ENCODE measurements at places on chromosomes 5 and 9.
A peak's percentile ranks its signal among the peaks of the same experiment; 100 is the strongest.

DNA sequence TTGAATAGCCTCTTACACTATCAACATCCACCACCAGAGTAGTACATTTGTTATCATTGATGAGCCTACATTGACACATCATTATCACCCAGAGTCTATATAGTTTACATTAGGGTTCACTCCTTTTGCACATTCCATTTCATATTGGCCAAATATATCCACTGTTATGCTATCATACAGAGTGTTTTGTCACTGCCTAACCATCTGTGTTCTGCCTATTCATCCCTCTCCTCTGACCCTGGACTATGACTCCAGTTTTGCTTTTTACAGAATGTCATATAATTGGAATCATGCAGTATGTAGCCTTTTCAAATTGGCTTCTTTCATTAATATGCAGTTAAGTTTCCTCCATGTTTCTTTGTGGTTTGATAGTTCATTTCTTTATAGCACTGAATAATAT lies 904.7 kb downstream of the TLE1 start:
- DNase-seq: no peak

- no peak for DNase-seq
Observed at GRCh38 chr5:145787001-145787400, 48.1 kb downstream of the PRELID2 start.

DNA sequence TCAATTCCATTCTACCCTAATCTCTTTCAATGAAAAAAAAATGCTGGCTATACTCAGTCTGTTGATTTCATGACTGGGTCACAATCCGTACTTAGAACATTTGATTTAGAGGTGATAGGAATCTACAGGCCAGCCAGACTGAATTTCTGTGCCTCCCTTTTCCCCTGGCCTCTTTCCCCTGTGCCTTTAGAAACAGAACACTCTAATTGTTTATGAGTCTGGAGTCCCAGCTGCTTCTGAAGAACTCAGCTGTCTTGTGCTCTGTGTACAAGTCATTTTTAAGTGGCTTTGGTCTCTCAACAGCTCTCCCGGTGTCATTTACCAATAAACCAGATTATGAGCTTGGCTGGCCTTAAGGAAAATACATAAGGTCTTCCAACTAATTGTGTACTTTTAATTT lies 94.1 kb upstream of the ITGA2 start:
- no peak for DNase-seq

DNA sequence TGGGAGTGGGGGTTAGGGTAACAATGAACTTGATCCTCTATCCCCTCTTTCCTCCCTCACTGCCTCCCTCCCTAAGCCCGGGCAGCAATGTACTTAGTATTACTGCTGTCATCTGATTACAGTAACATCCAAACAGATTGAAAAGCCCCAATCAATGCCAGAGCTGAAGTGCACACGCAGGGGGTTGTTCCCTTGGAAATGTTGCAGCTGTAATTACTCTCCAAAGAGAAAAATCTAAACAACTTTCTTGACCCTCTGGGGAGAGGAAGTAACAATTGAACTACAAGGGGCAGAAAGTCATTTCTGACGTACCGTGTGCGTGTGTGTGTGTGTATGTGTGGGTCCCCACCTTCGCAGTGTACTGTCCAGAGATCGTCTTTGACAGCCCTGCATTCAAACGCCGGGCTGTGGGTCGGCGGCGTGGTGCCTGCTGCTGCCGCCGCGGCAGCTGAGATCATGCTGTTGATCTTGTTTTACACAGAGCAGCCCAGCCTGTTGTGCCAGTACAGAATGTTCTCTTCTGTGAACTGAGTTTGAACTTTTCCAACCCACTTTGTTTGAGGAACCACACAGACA lies 66.0 kb upstream of the KLF9 start:
- no peak for DNase-seq

DNA sequence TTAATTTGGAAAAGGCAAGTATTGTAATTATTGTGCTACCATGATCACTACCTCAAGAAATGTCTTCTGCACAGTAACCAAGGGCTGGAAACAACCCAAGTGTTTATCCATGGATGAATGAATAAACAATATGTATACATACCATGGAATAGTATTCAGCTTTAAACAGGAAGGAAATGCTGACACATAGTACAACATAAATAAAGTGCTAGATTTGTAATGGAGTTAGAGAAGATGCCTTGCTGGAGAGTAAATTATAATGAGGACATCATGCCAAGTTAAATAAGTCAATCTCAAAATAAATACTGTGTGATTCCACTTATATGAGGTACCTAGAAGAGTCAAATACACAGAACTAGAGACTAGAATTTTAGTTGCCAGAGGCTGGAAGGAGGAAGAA lies 160.0 kb downstream of the CCDC192 start:
- DNase-seq: no peak

DNA sequence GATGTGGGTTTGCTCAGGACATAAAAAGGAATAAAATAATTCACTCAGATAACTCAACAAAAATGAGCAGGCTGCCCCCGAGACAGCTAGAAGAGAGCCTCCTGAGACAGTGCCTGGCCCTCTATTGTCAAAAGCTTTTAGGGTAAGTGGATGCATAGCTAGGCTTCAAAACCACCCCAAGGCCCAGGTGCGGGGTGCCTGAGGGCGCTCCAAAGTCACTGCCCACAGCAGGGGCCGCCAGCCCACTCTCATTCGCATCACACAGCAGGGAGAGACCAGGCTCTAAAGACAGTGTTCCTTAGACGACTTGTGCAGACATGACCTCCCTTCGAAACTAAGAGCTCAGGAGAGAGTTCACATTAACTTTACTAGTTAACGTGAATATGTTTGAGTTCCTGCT lies 271.5 kb downstream of the FSTL4 start:
- no peak for DNase-seq

DNA sequence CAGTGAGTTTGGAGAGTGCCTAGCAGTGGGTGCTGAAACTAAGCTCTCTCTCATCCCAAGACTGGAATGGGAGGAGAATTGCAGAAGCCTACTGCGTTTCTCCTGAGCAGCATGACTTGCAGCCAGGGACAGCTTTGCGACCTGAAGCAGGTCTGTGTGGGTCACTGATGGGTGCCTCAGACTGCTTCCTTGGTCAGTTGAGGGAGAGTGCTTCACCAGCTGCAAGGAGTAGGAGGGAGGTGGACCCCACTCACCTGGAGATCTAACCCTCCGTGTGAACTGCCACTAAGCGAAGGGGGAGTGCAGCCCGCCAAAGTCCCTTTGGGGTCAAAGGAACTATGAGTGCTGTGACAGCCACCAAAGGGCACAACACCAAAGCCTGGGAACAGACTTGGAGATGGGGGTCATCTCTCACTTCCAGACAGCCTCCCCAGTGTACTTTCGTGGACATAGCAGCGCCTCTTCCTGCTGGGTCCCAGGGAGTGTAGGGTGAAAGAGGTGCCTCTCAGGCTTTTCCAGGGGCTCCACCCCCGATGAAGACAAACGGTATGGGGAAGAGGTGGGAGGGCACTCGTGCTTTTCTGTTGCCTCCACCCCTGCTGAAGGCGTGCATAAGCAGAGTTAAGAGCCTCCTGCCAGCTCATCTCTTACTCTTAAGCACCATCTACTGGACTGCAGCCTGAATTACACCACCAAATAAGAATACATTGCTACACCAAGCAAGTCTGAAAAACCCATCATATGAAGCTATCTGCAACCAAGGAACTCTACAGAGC lies 34.3 kb upstream of the MACIR start:
- peak; percentile 44 for DNase-seq

GRCh38 chr5:135030123-135030955 lies 3.7 kb downstream of the PITX1 start:
- DNase-seq: no peak

- no peak for DNase-seq
Observed at GRCh38 chr9:71977003-71977402, 65.6 kb downstream of the C9orf85 start.

- no peak for DNase-seq
Observed at GRCh38 chr9:98385751-98386150, 130.3 kb upstream of the TBC1D2 start.

GRCh38 chr9:105219291-105219805 lies 25.1 kb upstream of the SLC44A1 start:
- no peak for DNase-seq

GRCh38 chr5:11494340-11494739 lies 409.9 kb downstream of the CTNND2 start:
- no peak for DNase-seq

GRCh38 chr9:136348691-136349090 lies 14.9 kb downstream of the DNLZ start:
- DNase-seq: no peak

GRCh38 chr5:168176251-168176650 lies 115.2 kb upstream of the WWC1 start:
- DNase-seq: no peak

DNA sequence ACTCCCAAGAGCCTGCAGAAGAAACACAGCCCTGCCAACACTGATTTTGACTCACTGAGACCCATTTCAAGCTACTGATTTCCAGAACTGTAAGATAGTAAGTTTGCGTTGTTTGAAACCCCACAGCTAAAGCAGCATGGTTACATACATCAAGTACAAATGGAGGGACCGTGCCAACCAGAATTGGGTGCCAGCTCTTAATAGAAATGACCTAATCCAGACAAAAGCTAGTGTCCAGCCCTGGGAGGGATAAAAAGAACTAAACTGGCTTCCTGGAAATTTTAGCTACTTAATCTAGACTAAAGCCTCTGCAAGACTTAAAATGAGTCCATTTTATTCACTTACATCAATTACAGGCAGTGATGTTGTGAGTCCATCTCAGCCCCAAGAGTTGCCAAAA lies 122.6 kb downstream of the ADAMTS12 start:
- DNase-seq: no peak

Data from activated CD4-positive, alpha-beta T cell treated with anti-CD3 and anti-CD28 coated beads for 48 hours (primary cell).